Mammary epithelial cell (primary cell): ENCODE measurements at places on chromosomes 16 and 17. TPM values are rescaled to one million over a fixed set of nuclear protein-coding genes. Genes with fewer than 3 reads are reported as not detected.

GRCh38 chr17:77375917-77376651, 235.3 kb downstream of the SEC14L1 start:
- DNase-seq, result peak; percentile 59

Gene ZSCAN10
- not detected for total RNA-seq

GRCh38 chr16:8915722-8916301, 33.7 kb downstream of the LITAFD start:
- DNase-seq, result no peak

DNA sequence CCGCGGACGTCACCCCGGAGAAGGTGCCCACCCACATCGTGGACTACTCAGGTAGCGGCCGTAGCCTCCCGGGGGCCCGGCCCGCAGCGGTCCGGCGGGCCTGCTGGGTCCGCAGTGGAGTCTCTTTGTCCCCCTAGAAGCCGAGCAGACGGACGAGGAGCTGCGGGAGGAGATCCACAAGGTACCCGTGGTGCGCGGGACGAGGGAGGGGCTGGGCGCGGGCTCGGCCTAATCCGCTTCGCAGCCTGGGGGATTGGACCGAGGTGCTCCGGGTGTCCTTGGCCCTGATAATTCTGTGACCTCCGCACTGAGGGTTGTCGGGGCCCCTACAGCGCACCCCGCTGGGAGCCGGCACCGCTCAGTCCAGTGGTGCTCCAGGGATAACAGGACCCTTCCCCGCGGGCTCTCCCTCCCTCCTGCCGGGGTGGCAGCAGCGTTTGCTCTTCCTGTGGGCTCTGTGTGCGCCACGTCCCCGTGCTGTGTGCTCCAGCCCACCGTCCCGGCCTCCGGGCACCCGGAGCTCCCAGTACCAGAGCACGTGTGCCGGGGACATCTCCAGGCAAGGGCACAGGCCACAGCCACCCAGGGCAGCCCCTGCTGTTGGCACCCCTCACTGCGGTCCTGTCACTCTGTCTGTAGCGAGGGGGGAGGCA, 713 bp downstream of the RHOT2 start:
- no peak for DNase-seq

DNA sequence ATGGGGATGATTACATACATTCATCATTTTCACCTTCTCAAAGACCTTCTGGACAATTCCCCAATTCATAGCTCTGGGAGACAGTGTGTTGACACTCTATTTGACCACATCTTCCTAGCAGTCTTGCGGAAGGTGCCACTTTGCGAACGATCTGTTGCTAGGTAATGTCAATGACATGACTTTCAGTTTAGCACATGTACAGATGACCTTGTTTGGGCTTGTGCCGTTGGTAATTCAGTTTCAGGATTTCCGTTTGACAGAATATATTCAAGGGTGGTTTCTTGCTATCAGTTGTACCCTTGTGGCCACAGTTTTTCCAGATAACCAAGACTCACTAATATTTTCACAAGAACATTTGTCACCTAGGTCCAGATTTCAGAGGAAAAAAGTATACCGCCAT, 478.2 kb downstream of the WWOX start:
- no peak for DNase-seq

GRCh38 chr17:43888548-43888947, 18.8 kb downstream of the MPP2 start:
- no peak for DNase-seq

GRCh38 chr17:8818047-8818446, 18.9 kb upstream of the MFSD6L start:
- DNase-seq, result no peak

Gene GPRC5B
- 3.2 TPM for total RNA-seq

- no peak for DNase-seq
Observed at GRCh38 chr17:10063730-10064241, 134.6 kb downstream of the GAS7 start.

Gene TMEM235
- not detected for total RNA-seq

- DNase-seq, result peak; percentile 97
Observed at GRCh38 chr16:72008424-72009216, at the start of gene DHODH. DHODH (plus strand) TSS chr16:72008744; CDS start chr16:72008765, 21 bp downstream.

- peak; percentile 77 for DNase-seq
Observed at GRCh38 chr16:10918294-10919002, 23.8 kb downstream of the DEXI start.

Gene TEX14
- 0.24 and 0.38 TPM in 2 replicates for total RNA-seq

GRCh38 chr17:77329741-77330531, 189.2 kb downstream of the SEC14L1 start:
- no peak for DNase-seq

Gene CD300E
- not detected in 2 replicates for total RNA-seq

Gene CA5A
- total RNA-seq, result not detected

- DNase-seq, result no peak
Observed at GRCh38 chr17:73827627-73828291, 183.5 kb upstream of the SDK2 start.

Gene EVPLL
- 0.17 TPM for total RNA-seq

GRCh38 chr16:4801051-4801961, 1.1 kb downstream of the ROGDI start:
- DNase-seq, result no peak

- no peak for DNase-seq
Observed at GRCh38 chr16:50724306-50724705, 17.6 kb upstream of the CYLD start.

DNA sequence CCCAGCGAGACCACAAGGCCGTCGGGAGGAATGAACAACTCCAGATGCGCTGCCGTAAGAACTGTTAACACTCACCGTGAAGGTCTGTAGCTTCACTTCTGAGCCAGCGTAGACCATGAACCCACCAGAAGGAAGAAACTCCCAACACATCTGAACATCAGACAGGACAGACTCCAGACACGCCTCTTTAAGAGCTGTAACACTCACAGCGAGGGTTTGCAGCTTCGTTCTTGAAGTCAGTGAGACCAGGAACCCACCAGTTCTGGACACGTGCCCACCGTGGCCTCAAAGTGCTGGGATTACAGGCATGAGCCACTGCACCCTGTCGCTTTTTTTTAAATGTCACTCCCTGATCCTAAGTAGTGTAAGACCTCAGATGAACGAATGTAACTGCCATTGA, 17.3 kb downstream of the KPNA2 start:
- DNase-seq, result no peak

GRCh38 chr17:29568331-29569244, at the start of gene TP53I13:
TP53I13 (plus strand) TSS chr17:29568701; CDS start chr17:29568759, 58 bp downstream.
- peak; percentile 74 for DNase-seq

DNA sequence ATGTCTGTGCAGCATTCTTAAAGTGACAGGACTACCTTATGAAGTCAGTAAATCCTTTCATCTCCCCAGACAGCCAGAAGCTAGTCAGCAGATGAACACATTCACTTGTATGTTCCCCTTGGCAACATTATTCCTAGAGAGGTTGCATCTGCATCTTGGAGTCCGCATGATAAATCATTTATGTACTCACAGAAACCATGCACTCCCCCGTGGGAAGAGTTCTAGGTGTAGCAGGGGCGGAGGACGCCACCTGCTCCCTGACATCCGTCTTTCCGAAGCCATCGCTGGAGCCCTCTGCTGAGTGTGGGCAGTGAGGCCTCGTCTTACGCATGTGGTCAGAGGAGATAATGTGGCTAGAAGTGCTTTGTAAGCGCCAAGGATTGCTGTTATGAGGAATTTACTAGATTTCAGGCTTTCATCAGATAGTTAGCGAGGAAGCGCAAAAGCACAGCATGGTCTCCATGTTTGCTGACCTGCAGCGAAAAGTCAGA, 144.5 kb downstream of the RPTOR start:
- DNase-seq, result no peak

- no peak for DNase-seq
Observed at GRCh38 chr16:66578651-66579531, at the start of gene CMTM2. CMTM2 (plus strand) TSS chr16:66579463; CDS start chr16:66579608, 145 bp downstream.
